Activated CD4-positive, alpha-beta T cell treated with anti-CD3 and anti-CD28 coated beads, Interleukin-2, amount 50 U/mL, for 4 hours (primary cell): ENCODE measurements at places on chromosomes 2 and 18.
A peak's percentile ranks its signal among the peaks of the same experiment; 100 is the strongest.

GRCh38 chr2:234661175-234661574 is 164.3 kb upstream of the ARL4C start:
- DNase-seq, result no peak

GRCh38 chr2:85707304-85707703 is 13.1 kb downstream of the GNLY start:
- peak; percentile 37 for DNase-seq

- DNase-seq, result no peak
These were observed 115.1 kb downstream of the PLCL1 start for GRCh38 chr2:197919487-197919886.

GRCh38 chr2:69436596-69436937 is 668 bp downstream of the NFU1 start:
- no peak for DNase-seq

DNA sequence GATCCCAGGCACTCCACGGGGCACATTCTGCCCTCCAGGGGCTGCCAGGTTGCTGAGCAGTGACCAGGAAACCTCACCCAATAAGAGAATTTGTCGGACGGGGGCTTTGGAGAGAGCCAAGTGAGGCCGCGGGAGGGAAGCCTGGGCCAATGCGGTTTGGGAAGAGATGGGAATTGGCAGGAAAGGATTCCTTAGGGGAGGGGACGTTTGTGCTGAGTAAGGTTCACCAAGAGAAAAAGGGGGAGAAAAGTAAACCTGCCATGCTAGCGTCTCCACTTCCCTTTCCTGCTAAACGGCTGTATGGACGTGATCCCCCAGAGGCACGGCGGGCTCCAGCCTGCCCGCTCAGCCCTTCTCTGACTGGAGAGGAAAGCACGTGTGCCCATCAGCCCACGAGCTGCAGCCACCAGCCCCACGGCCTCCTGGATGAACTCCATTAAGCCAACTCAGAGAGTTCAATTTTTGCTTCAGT is 194.4 kb upstream of the ID2 start:
- DNase-seq, result no peak

GRCh38 chr2:128347701-128348539 is 29.3 kb upstream of the HS6ST1 start:
- no peak for DNase-seq

DNA sequence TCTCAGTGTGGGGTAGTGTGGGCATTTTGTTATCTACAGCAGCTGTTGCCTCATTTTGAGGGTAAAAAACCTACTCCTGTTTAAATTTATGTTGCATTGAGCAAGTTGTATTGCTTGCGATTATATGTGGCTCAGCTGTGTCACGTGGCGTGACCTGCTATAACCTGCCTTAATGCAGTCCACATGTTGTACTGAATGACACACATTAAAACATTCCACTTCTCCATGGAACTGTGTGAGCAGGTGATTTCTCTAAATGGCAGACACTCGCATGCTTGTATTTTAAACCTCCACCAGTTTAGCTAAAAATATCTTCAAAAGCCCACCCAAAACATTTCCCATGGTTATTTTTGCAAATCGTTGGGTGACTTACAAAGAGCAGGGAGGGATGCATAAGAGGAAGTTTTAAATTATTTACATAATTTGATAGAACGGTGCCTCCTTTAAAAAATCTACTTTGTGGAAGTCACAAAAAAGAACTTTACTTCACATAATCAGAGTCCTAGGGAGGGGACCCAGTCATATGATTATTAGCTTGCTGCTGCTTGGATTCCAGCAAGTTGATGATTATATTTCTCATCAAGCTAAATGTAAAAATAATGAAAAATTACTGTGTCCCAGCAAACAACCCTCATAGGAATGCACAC is 163.3 kb upstream of the ZEB2 start:
- no peak for DNase-seq

GRCh38 chr18:42574871-42575270 is 540.6 kb downstream of the RIT2 start:
- no peak for DNase-seq

GRCh38 chr2:45173513-45173912 is 164.3 kb upstream of the SIX2 start:
- no peak for DNase-seq

DNA sequence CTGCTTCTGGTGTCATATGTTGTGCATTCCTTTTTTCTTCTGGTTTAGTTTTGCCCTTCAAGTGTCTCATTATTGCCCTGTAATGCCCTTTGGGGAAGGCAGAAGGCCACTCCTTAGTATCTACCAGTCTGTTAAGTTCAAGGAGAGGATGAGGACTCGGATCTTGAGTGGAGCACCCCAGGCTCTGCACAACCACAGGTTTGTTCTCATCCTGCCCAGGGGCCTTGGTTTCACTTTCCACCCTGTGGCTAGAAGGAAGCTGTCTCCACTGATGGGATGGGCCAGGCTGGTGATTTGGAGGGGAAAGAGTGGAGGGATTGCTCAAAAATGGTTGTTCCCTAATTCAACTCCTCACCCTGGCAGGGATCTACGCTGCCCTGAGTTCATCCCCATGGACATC is 30.2 kb upstream of the RAB11FIP5 start:
- no peak for DNase-seq

- DNase-seq, result no peak
These were observed 188.3 kb upstream of the SLC39A10 start for GRCh38 chr2:195468771-195469170.

DNA sequence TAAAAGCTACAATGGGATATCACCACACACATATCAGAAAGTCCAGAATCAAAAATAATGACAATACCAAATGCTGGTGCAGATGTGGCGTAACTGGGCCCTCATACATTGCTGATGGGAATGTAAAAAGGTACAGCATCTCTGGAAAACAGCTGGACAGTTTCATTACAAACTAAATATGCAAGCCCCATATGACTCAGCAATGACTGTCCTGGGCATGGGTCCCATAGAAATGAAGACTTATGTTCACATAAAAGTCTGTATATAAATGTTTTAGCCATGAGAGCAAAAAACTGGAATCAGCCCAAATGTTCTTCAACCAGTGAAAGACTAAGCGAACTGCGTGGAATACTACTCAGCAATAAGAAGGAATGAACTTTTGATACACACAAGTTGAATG is 56.7 kb downstream of the ALPK2 start:
- DNase-seq, result no peak

DNA sequence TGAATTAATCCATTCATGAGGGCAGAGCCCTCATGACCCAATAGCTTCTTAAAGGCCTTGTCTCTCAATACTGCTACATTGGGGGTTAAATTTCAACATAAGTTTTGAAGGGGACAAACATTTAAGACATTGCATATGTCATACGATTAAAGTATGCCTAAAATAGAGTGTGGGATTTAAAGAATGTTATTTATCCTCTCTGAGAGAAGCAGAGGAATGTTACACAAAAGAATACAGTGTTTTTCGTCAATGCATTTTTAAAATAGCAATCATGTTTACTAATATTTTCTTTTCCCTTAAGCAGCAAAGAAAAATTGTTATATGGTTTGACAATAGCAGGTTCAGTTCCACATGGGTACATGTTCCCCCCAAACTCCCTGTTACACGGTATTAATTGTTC is 363.1 kb downstream of the NUP35 start:
- DNase-seq, result no peak

- no peak for DNase-seq
These were observed 117.6 kb upstream of the CXCR4 start for GRCh38 chr2:136235546-136235945.

GRCh38 chr2:219225350-219225749 is 4.1 kb downstream of the ATG9A start:
- DNase-seq, result no peak

- DNase-seq, result no peak
These were observed 55.2 kb downstream of the RND3 start for GRCh38 chr2:150432312-150432625.

GRCh38 chr18:6666012-6666685 is 63.4 kb upstream of the ARHGAP28 start:
- DNase-seq, result no peak

DNA sequence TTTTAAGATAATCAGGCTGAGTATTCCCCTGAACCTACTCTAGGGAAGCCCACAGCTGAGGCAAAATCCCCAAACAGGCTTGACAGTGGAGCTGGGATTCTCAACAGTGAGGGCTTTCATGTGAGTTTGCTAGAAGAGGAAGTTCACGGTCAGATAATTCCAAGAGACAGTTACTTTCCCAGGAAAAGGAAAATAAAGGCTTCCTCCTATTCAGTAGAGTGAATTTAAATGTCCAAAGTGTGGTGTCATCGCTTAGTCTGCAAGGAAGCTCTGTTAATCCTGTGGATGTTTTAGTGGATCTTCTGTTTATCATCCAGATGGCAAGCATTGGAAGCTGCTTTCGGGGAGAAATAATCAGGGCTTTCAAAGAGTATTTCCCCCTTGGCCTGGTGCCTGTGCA is 119.8 kb downstream of the RPIA start:
- DNase-seq, result no peak

- DNase-seq, result peak; percentile 55
These were observed 55.7 kb downstream of the DNMT3A start for GRCh38 chr2:25286025-25286400.

GRCh38 chr2:201644001-201644400 is 698 bp upstream of the TMEM237 start:
- no peak for DNase-seq

- DNase-seq, result no peak
These were observed 6.5 kb downstream of the RNF103 start for GRCh38 chr2:86617153-86617552.

GRCh38 chr2:9057939-9058761 is 54.7 kb upstream of the MBOAT2 start:
- DNase-seq, result no peak

- no peak for DNase-seq
These were observed 286.8 kb downstream of the MYCN start for GRCh38 chr2:16226943-16227664.

DNA sequence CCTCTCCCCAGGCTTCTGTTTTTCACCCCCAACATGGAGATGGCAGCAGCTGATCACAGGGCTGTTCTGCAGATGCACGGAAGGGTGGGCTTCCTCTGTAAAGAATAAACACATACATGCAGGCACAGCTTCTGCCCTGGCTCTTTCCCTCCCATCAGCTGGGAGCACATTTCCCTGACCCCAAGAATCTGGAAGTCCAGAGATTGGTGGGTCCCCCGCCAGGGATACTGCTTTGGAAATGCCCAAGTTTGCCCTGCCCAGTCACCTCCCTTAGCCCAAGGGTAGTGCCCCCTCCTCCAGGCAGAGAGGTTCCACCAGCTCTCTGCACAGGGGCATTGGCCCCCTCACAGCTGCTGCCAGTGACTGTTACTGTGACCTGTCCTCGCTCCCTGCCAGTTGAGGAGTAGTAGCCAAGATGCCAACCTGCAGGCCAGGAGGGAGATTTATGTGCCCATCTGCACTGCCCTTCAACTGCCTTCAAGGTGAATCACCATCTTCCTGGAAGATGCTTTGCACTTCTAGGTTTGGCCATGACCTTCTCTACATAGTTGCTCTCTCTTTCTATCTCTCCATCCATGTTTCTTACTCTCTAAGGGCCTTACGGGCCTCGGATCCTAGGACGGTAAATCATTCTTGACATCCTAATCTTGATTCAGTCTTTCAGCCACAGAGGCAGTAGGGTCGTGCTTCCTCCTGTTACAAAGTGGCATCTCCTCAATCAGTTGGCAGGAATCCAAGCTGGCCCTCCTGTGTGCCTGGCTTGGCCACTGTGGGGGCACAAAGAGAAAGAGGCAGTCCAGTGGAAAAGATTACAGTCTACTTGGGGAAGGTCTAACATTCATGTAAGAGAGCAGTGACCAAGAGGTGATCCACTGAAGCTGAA is 121.8 kb downstream of the CTIF start:
- DNase-seq, result no peak

GRCh38 chr2:148273158-148273691 is 252.3 kb downstream of the MBD5 start:
- DNase-seq, result no peak

GRCh38 chr2:68943581-68944568 is 8.8 kb downstream of the GKN2 start:
- peak; percentile 37 for DNase-seq

GRCh38 chr2:218298314-218298875 is 6.1 kb upstream of the TMBIM1 start:
- no peak for DNase-seq

DNA sequence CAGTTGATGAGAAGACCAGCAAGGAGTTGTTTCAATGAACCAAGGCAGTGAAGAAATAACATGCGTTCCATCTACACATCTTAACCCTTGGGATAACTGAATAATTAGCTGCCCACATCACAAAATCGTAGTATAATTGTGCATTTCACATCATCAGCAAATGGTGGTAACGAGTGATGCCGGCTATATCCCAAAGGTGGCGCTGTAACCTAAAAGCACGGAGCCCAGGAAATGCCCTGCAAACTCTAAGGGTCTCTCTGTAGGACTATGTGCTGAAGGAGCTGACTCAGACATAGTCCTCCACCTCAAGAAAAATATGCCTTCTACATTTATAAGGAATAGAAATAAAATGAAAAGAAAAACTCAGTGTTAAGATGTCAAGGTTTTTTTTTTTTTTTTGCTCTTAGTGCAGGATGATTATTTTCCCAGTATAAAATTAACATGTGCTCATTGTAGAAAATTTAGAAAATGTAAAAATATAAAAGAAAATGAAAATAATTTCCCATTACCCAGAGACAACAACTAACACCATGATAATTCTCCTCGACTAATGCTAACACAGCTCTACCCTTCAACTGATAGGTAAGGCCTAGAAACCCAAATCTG is 23.1 kb upstream of the DSG3 start:
- DNase-seq, result no peak

DNA sequence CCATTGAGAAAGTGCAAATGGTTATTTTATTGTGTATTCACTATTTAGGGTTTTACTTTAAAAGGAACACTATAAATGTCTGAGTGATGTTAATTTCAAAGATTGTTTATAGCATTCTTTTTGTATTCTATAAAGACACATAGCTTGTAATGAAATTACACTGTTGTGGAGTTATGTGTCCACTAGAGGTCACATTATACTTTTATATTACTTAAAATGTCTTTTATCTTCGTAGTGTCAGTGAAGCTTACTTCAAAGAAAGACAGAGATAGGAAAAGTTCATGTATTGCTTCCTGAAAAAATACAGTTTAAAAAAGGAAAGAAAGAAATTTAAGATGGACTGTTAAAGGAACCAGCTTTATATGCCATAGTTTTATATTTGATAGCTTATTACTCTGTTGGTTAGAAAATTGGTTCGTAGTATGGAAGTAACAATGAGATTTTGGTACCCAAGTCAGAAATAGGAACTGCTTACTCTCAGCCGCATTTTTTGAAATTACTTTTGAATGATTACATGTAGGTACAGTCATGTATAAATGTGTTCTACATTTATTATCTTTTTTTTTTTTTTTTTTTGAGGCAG is 20.5 kb downstream of the APLF start:
- DNase-seq, result no peak

GRCh38 chr2:66439812-66440542 is 5.1 kb downstream of the MEIS1 start:
- DNase-seq, result no peak

- no peak for DNase-seq
These were observed 293.2 kb downstream of the TNS1 start for GRCh38 chr2:217709478-217710210.

- no peak for DNase-seq
These were observed 55.9 kb downstream of the GRB14 start for GRCh38 chr2:164565359-164565758.
